ENCODE measurements at places on chromosomes 5 and 9. TPM values are rescaled to one million over a fixed set of nuclear protein-coding genes. Genes with fewer than 3 reads are reported as not detected.

DNA sequence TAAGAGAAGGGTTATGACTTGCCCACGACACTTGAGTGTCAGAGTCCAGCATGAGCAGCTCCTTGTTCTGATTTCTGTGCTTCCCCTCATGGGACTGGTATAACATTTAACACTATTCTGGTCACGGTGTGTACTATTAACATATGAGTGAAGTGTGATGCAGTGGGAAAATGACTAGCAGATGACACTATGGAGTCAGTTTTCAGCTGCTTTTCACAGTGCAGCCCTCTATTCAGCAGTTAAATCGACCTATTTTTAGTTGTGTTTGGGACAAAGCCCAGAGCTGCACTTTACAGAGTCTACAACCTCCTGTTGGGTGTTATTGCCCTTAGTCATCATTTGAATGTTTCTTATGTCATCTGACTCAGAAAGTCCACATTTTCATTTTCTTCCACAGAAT is 59.1 kb downstream of the CHSY3 start:
- ATAC-seq = no peak

GRCh38 chr9:36165826-36166167 is 3.4 kb upstream of the CCIN start:
- no peak for ATAC-seq

GRCh38 chr5:34500236-34500847 is 155.8 kb upstream of the RAI14 start:
- peak; percentile 68 for ATAC-seq

DNA sequence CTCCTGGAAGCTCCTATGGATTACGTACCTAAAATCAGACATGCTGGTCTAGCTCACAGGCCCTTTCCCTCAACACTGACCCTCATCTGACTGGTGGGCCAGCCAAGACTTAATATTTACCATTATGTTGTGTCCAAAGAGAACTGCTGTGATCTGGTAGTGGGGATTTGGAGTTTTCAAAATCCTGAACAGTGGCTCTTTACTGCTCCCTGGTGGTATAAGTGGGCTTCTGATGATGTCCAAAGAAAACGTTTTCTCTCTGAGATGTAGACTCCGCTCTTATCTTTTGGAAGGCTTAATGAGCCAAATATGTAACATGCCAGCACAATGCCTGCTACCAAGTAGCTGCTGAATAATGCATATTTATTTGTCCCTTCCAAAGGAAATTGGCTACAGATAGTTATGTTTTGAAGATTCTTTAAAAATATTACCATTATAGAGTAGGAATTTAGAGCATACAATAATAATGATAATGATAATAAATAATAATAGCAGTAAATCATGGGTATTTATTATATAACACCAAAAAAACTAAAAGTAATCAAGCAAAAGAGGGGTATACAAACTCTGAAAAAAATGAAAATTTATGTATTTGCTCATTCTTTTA is 406.6 kb upstream of the TNC start:
- ATAC-seq = peak; percentile 69

GRCh38 chr9:87372356-87372851 is 125.3 kb upstream of the DAPK1 start:
- no peak for ATAC-seq

- ATAC-seq = no peak
Measured at GRCh38 chr9:99964336-99964735, 57.9 kb downstream of the STX17 start.

DNA sequence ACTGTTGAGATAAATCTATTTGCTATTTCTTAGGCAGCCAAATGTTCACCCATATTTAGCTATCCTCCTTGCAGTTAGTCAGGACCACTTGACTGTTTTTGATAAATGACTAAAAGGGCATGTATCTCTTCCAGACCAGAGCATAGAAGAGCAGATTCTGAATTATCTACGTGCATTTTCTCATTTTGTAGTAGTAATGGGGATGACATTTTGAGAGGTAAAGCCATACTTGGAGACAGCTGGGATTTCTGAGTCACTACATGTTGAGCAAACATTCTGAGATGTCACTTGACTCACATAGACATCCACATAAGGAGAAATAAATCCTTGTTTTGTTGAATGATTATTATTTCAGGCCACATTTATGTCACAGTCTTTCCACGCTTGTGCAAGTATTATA is 297.6 kb downstream of the CDH10 start:
- ATAC-seq = no peak

- no peak for ATAC-seq
Measured at GRCh38 chr5:124880903-124881697, 134.7 kb upstream of the ZNF608 start.

DNA sequence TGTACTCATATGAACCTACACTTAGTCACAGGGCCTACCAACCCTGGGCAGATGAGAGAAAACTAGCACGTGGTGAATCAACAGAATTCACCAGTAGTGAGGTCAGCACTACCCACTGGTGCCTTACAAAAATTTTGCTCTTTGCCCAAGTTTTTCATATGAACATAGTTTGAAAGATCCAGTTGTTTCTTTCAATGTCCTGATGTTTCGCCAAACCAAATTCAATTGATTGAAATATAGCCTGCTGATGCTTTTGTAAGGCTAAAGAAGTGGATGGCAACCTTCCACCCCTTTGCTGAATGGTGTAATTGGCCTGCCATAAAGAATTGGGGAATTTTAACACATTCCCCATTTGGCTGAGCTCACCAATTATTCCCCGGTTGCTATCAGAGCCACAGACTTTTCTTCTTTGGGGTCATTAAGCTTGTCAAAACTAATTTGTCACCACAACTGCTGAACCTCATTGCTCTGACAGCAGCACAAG is 339.2 kb downstream of the GLIS3 start:
- ATAC-seq = no peak

DNA sequence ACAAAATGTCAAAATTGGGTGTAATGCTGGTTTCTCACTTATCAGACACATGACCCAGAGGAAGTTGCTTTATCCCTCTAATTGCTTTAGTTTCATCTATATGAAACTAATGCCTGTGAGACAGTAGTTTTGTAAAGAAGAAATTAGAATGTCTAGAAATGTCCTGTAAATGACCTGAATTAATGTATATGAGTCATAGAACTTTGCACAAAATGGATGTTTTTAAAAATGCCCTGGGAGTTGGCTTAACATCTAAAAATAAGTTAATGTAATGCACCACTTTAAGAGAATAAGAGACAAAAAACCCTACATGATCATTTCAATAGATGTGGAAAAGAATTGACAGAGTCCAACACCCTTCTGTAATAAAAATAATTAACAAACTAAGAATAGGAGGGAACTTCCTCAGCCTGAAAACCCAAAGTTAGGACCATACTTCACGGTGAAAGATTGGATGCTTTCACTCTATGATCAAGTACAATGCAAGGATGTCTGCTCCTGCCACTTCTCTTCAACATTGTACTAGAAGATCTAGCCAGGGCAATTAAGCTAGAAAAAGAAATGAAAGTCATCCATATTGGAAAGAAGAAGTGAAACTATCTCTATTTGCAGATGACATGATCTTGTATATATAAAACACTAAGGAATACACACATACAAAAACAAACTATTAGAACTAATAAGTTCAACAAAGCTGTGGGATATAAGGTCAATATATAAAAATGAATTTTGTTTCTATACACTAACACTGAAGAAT is 117.9 kb downstream of the MELK start:
- no peak for ATAC-seq

DNA sequence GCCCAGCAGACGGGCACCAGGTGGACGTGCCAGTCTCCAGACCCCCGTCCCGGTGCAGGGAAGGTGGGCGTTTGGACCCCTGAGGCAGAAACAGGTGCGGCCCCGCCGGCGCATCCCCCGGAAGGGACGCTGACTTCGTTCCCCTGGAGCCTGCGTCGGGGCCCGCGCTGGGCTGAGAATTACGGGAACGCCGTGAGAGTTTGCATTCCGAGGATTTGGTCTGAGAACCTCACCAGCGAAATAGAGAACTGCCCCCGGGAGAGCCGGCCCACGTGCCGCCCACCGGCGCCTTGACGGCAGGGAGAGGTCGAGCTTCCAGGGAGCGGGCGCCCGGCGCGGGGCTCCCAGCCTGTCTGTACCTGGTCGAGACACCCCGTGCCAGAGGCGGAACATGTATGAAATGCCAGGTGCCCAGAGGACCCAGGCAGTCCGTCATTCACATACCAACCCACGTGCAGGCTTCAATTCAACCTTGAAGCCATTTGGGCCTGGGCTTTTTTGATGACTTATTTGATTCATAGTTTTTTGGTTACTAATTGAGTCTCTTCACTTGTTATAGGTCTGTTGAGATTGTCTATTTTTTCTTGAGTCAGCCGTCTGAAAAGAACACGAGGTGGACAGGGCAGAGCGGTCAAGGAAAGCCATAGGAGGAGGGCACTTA is 877 bp upstream of the CAMSAP1 start:
- no peak for ATAC-seq

The TAF1L gene
- total RNA-seq = not detected

The TMC1 gene
- 3.3 TPM for total RNA-seq

The FOXE1 gene
- 7.6 TPM for total RNA-seq

The IL7R gene
- 1.7 TPM for total RNA-seq
